ENCODE measurements at places on chromosomes 12 and 14.

GRCh38 chr12:94957006-94957405 is 46.5 kb downstream of the NDUFA12 start:
- DNase-seq, result no peak

DNA sequence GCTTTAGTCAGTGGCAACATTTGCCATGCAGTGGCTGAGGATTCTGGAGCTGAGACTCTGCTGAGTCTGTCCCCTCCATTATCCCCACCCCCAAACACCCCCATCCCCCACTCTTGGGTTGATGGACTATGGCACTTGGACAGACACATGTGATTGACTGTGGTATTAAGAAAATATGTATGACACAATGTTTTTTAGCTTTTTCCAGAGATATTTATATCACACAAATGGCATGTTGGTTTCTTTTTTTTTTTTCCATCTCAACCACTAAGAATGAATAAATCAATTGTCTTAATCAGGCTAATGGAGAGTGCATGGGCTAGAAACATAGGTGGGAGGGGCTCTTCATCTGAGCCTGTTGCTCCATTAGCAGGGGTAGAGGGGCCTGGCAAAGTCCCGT is 30.7 kb upstream of the MAP1LC3B2 start:
- DNase-seq, result no peak

DNA sequence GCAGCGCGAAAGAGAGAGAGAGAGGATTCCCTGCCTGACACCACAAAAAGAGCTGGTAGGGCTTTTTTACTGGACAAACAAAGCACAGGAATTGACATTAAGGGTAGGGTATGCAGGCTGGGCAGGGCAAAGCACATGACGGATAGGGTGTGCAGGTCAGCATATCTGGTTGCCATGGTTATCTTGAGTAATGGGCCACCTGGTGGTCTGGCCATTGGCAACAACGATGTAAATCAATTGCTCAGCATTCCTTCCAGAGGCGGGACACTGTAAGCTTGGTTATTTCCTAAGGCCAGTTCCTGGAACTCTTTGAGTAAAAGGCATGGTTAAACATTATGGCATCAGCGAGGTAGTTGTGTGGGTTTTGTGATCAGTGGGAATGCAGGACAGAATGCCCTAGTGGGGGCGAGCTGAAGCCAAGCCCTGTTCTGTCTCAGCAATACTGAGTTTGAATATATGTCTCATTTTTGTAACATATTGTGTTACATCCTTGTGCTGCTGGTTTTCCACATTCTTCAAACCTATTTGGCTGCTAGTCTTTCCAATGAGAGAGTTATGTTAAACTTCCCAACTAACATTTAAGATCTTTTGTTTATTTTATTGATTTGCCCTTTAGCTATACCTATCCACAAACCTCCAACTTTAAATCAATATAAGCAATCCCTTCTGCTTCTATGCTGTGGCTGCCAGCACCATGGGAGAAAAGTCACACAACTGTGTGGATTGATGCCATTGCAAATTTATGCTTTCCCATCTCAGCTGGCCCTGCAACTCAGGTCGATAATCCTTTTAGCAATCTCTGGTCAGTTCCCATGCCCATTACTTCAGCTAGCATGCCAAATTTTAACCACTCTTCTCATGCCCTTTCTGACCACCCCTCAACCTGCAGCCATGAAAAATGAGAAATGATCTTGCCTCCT is 396.7 kb upstream of the PDE3A start:
- no peak for DNase-seq

GRCh38 chr12:26341491-26341890 is 146.1 kb downstream of the SSPN start:
- DNase-seq, result no peak

DNA sequence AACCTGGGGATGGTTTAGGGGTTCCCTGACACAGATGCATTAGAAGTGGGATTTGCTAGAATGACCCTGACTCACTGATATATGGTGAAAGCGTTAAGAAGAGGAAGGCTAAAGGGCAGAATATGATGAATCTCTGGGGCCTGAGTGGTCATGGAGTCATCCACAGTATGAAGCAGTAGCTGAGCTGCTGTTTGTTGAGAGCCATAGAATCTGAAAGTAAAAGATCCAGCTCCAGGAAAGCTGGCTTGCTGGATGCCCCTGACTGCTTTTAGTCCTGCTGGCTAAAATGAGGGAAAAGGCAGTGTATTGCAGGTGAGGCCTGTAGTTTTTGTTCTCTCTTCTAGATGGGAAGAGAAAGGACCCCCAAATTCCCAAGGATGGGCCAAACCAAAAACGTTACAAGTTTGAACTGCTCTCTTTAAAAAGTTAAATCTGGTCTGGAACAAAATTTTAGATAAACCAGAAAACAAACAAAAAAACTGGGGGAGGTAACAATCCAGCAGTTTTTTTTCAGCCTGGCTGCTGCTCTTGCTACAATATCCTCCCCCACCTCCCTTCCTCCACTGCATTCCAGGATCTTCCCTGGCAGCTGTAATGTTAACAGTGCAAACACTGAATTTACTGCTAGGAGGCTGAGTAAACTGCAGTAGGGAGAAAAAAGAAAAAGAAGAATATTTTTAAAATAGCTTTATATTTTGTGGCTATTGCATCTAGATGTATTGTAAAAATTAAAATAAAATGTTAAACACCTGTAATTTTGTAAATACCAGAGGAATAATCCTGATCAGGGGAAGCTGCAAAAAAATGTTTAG is 16.5 kb downstream of the SEL1L start:
- DNase-seq, result no peak

DNA sequence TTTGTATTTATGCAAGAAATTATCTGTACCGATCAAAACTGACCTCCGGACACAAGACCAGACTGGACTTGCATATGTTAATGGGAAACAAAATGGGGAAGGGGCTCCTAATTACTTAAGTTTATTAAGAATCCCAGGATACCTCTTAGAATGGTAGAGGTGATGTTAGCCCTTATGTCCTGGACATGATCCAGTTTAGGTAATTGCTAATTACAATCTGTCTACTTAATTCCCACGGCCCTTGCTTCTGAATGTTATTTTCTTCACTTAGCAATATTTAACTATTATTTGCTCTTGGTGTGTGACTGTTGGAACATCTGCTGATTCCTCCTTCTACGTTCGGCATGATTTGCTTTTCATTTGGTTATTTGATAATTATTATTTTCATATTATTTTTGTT is 644.0 kb downstream of the DIO2 start:
- no peak for DNase-seq

DNA sequence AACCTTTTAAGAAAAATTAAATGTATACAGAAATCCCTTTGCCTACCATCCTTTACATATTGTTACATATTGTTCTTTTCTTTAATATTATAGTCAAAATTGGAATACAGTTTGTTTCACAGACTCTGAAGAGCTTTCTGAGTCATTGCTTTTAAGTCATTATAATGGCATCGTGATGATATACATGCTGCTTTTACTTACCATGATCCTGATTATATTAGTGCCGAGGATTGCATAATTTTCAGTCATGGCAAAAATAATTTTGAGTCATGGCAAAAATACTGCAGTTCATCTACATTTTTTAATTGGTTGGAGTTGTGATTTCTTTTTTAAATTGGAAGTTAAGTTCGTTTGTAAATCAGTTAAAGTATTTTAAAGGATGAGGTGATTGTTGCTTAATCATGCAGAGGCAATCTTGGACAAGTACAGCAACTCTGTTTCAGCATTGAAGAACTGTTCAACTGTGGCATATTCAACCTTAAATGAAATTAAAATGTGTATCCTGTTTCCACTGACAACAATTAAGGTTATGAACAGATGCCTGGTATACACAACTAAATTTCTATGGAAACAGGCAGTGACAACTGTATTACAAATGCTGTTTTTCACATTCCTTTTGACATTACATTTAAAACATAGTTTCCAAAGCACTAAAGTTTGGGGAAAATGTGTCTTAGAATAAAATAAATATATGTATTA is 142.3 kb downstream of the PCNX1 start:
- no peak for DNase-seq

DNA sequence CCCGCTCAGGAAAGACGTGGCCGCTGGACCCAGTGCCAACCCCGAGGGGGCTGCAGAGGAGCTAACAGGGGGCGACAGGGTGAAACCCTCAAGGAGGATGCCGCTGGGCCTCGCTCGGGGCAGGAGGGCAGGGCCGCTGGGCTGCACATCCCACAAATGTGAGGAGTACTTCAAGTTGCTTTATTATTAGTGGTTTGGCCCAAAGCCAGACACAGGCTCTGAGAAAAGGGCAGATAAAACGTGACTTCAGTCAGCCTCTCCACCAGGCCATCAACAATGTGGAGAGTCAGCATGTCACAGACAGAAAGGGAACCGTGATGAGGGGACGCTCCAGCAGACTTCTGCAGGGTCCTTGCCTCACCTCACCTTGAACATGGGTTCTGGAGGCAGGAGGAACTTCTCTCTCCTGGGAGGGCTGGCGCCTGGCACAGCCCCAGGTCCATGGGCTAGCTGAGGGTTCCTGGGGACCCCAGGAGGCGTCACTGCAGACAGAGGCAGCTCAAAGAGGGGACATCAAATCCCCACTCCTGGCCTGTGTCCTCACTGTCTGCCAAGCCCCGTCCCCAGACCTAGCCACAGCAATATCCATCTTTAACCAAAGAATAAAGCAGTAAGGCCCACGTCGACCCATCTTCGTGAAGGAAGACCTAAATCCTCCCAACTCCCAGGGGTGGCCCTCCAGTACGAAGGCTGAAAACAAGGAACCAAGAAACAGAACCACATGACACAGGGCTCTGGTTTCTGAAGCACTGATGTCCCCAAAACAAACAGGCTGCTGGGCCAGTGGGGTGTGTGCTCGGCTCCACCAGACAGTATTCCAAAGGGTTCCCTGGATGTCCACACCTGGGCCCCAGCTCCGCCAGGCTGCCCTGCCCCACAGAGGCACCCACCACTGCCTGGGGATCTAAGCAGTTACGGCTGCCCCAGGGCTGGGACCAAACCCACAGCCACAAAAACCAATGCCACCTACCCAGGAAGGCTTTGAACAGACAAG is 35.1 kb downstream of the CCDC85C start:
- DNase-seq, result no peak

GRCh38 chr14:98692832-98693231 is 579.2 kb downstream of the BCL11B start:
- no peak for DNase-seq

DNA sequence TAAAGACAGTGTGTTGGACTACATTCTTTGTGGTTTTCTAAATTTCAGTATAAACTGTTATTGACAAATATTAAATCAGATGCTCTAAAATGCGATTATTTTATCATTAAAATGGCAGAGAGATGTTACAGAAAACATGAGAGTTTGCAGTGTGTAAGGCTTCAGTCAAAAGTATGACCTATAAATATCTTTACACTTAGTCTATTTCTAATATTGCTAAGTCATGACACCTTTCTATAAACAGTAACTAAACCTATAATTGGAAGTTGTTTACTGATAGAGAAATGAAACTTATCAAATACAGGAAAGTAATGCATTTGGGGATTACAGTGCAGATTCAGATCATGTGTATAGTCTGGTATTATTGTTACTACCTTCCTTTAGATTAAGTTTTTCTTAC is 68.9 kb upstream of the YARS2 start:
- DNase-seq, result no peak

GRCh38 chr12:45315462-45315861 is 99.6 kb downstream of the ANO6 start:
- no peak for DNase-seq

GRCh38 chr12:4441355-4442335 is 4.0 kb downstream of the FGF6 start:
- no peak for DNase-seq

- DNase-seq, result no peak
Observed at GRCh38 chr14:94769391-94770250, at the start of gene GSC. GSC (minus strand) TSS chr14:94770113; CDS start chr14:94770015, 98 bp downstream.

DNA sequence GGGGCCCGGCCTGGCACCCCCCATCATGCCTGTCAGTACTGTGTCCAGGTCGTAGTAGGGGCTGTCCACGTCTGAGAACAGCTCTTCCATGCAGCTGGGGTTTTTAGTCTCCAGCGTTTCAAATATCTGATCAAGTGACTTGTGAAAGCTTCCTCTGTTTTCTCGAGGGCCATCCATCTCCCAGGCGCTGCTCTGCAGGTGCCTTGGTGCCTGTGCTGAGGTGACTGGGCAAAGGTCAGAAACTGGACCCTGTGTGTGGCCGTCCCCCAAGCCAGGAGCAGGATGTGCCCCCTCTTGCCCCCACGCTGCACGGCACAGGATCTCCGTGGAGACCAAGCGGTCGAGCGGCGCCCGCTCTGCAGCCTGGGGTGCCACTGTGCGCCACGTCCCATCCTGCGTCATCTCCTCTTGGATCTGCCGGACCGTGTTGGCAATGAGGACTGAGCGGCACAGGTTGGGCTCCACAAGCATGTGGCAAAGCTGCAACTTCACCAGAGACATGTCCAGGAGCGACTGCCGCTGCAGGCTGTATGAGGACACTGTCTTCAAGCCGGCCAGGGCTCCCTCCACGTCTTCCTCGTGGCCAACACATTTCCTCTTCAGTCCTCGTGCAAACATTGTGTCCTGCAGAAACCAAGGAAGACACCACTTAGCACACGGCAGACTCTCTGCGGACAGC is 9.4 kb downstream of the CDCA4 start:
- DNase-seq, result no peak

DNA sequence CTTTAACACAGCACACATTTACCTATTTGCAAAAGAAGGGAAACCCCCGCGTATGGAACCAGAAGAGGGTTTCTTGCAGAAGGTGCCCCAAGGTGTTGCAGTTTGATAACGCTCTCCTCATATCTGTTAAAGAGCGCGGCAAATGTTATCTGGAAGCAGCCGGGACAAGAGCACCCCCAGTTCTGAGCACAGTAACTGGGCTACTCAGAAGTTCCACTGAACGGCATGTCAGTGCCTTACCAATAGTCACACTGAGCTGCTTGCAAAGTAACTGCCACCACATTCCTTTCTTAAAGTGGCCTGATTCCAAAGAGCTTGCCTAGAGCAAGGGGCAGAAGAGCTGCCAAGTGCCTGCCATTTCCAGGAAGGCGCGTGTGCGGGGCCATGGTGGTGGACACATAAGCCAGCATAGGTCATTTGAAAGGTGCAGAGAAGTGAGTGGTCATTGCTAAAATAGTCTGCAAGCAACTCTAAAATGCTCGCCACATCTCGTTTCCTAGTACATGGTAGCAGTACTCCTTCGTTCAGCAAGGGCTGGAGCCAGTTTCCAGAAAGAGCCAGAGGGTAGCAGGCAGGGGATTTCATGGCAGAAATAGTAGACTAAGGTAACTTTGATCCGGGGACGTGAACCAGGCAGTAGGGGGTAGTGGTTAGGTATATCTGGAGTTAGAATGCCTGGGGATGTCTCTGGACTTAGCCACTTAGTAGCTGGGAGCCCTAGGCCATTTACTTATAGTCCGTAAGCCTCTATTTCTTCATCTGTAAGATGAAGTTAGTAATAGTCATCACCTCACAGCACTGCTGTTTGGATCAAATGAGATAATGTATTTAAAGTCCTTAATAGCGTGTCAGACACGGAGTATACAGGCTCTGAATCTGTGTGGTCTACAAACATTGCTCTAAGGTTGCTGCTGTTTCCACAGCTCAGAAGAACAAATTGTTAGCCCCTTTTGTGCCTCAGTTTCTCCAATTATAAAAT is 37.6 kb downstream of the SPTB start:
- no peak for DNase-seq

GRCh38 chr14:76268047-76268431 is 107.9 kb upstream of the ESRRB start:
- DNase-seq, result no peak

Data from activated naive CD4-positive, alpha-beta T cell (primary cell).